RKO (cell line): ENCODE measurements at places on chromosomes 6 and 20.
A peak's percentile ranks its signal among the peaks of the same experiment; 100 is the strongest.

GRCh38 chr6:137313928-137314855 lies 95.0 kb upstream of the IFNGR1 start:
- DNase-seq = peak; percentile 74

DNA sequence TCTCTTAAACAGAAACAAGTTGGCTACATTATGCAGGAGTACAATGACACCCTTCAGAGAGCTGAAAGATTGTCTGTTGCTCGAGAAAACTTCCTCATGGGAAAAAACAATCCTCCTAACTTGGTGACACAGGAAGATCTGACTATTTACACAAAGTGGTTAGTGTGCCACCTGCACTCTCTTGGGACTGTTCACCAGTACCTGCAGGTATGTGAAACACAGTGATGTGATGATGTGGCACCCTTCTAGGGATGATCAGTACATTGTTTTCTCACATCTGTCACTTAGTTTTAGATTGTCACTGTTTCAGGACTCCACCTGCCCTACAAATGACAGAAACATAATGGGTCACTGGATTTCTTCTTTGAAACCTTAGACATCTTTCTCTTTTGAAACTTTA lies 101.8 kb downstream of the CEP57L1 start:
- no peak for DNase-seq

DNA sequence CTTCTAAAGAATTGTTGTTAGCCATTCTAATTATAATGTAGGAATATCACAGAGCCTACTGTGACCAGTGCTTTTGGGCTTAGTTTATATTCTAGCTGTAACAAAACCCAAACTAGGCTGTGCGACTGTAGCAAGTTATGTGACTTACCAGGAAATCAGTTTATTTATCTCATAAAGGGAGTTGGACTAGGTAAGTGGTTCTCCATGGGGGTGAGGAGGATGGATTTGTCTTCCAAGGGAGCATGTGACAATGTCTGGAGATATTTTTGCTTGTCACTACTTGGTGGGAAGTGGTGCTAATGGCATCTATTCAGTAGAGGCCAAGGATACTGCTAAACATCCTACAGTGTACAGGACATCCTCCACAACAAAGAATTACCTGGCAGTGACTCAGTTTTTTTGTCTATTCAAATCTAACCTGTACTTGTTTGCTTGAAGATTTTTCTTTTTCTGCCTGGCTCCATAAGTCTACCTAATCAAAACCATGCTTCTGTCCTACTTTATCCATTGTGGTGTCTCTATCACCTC lies 32.5 kb downstream of the ZFAND3 start:
- DNase-seq = no peak

- no peak for DNase-seq
Observed at GRCh38 chr6:21578523-21578922, 15.0 kb upstream of the SOX4 start.

DNA sequence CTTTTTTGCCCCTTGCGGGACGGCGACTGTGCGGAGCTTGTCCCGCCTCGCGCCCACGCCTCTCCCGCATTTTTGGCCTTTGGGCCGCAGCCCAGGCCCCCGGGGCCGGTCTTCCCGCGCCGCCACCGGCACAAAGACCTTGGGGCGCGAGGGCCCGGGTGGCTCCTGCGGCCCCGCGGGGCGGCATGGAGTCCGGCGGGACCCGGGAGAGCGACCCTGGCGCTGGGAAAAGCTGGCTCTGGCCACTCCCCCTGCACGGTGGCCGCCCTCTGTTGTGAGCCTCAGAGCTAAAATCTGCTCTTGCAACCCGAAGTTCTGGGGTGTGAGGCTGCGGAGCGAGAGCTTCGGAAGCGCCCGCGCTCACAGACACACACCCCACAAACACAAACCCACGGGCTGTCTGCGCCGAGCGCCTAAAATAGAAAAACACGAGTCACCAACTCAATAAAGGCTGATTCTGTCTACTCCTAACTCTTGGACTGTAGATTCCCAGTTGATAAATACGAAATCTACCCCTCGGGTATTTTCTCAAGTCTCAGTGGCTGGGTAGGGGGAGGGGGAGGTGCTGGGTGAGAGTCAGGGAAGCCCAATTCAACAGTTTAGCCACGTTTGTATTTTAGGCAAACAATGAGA lies 496 bp upstream of the BEND3 start:
- peak; percentile 68 for DNase-seq

DNA sequence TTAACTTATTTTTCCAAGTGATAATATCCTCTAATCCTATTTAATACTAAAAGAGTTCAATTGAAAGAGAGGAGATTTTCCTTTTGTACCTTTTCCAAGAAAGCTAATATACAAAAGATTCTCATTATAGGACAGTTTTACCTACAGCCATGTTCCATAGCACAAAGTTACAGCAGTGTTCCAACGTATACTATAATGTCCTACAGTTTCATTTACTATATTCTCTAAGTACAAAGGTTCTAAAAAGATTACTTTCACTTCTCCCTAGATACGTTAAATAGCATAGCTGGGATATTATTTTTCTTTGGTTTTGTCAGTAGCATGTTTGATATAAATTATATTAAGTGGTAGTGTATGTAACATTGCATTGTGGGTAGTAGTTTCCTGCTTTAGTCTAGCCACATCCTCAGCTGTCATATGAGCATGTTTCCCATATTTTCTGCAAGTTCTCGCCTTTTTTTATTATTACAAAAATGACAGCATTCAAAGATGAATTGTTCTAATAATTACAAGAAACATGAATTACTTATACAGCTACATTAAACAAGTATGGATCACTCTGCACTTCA lies 4.4 kb upstream of the RUNX2 start:
- DNase-seq = no peak

- DNase-seq = no peak
Observed at GRCh38 chr20:4081421-4081820, 66.1 kb upstream of the RNF24 start.

DNA sequence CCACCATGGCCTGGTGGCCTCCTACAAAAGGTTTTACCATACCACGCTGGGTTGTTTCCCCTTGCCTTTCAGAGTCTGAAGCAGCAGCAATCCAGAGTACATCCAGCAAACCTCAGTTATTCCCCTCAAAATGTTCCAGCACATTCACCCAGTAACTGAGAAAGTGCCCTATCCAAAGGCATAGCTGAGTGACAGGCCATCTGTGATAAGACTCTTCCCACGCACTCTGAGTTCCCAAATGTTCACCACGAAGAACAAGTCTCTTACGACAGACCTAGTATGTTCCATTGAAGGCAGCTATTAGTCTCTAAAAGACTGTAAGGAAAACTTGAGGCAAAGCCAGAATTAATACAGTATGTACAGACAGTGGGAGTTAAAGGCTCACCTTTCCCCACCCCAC lies 31.6 kb upstream of the C20orf144 start:
- no peak for DNase-seq
